CD8-positive, alpha-beta memory T cell (primary cell): ENCODE measurements at places on chromosomes 3 and 15. TPM values are rescaled to one million over a fixed set of nuclear protein-coding genes. Genes with fewer than 3 reads are reported as not detected.

LRRC31 gene
- total RNA-seq, result not detected

MYO9A gene
- 22.0 TPM for total RNA-seq

HTR3E gene
- total RNA-seq, result not detected

PLA2G4E gene
- total RNA-seq, result not detected

HOMER2 gene
- 13.6 TPM for total RNA-seq

HCLS1 gene
- 184 TPM for total RNA-seq

ZNF80 gene
- total RNA-seq, result 1.8 TPM

SMCO1 gene
- total RNA-seq, result not detected

ECT2 gene
- 32.9 TPM for total RNA-seq

APOD gene
- total RNA-seq, result not detected

SEMA6D gene
- not detected for total RNA-seq

IL17RB gene
- 1.2 TPM for total RNA-seq

NAALADL2 gene
- total RNA-seq, result not detected

NECTIN3 gene
- total RNA-seq, result 13.3 TPM
